GM23338 (cell line): ENCODE measurements at places on chromosomes 5 and 9. TPM values are rescaled to one million over a fixed set of nuclear protein-coding genes. Genes with fewer than 3 reads are reported as not detected.
A peak's percentile ranks its signal among the peaks of the same experiment; 100 is the strongest.

- DNase-seq: peak; percentile 28
- H3K36me3 ChIP-seq: no peaks in the 10 kb centered on the region
- H3K27me3 ChIP-seq: no peaks in the 10 kb centered on the region
- no peaks in the 10 kb centered on the region for H3K4me1 ChIP-seq
- H3K4me3 ChIP-seq: no peak overlapping the region
Measured at GRCh38 chr9:81174023-81174422, 515.3 kb downstream of the TLE1 start.

GRCh38 chr5:125491986-125492492 is 745.6 kb upstream of the ZNF608 start:
- H3K27me3 ChIP-seq: no peaks in the 10 kb centered on the region
- no peak overlapping the region for H3K27ac ChIP-seq
- H3K36me3 ChIP-seq: no peaks in the 10 kb centered on the region
- peak; percentile 56 for DNase-seq
- peaks cover 14% of the 10 kb centered on the region; the same call in 1 of the 2 replicates for H3K4me1 ChIP-seq

DNA sequence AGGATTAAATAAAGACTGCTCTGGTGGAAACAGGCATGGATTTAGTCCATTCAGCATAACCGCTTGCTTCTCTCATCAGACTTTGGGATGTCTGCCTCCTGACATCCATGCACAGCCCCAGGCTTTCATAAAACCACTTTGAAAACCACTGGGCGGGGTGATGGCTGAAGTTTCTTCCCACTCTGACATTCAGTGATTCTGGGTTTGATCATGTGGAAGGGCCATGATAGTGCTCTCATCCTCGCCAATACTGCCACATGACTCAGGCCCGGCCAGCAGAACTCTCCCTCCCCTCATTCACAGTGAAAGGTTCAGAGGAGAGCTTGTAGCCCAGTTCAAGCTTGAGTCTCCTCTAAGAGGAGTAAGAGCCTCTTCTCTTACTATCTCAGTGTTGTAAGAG is 29.6 kb upstream of the GLRA1 start:
- no peak for DNase-seq
- no peak overlapping the region for H3K4me3 ChIP-seq
- no peaks in the 10 kb centered on the region for H3K4me1 ChIP-seq
- no peak overlapping the region for H3K27ac ChIP-seq

DNA sequence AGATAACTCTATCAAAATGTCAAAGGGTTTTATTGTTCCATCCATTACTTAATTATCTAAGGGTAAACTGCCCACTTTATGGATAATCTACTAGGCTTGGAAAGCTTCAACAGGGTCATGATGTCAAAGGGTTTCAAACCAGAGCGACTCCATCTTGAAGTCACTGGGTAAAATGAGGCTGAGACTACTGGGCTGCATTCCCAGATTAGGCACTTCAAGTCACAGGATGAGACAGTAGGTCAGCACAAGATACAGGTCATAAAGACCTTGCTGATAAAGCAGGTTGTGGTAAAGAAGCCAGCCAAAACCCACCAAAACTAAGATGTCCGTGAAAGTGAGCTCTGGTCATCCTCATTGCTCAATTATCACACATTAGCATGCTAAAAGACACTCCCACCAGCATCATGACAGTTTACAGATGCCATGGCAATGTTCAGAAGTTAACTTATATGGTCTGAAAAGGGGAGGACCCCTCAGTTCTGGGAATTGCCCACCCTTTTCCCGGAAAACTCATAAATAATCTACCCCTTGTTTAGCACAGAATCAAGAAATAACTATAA is 138.6 kb downstream of the GNAQ start:
- H3K4me3 ChIP-seq: no peak overlapping the region
- H3K27ac ChIP-seq: no peak overlapping the region
- no peaks in the 10 kb centered on the region for H3K27me3 ChIP-seq
- no peak for DNase-seq
- H3K4me1 ChIP-seq: peaks cover 14% of the 10 kb centered on the region

GRCh38 chr5:160491438-160491837 is 69.8 kb downstream of the PTTG1 start:
- H3K27ac ChIP-seq: no peak overlapping the region
- H3K4me3 ChIP-seq: no peak overlapping the region
- no peaks in the 10 kb centered on the region for H3K36me3 ChIP-seq

DNA sequence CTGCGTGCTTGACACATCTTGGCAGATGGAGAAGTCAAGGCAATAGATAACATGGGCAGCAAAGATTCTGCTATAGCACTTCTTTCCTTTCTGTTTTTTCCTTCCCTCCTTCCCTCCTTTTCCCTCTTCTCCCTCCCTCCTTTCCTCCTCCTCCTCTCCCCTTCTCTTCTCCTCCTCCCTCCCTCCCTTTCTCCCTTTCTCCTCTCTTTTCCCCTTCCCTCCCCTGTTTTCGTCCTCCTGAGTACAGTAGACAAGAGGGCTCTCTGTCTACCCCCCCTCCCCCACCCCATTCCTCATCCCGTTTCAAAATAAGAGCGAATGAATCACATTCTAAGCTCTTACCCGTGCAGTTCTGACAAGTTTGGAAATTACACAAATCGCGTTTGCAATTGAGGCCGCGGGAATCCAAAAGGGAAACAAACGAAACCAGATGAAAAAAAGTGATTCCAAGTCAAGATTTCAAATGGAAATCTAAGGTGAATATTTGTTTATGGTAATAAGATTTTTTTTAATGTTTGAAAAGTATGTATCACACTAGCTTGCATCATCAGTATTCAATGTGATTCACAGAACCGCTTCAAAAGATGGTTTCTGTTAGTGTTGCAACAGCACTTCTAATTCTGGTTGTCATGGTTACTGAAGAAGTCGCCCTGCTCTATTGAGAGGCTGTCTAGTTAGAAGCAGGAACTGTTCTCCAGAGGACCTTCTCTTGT is 1.3 kb downstream of the NIM1K start:
- peaks cover 54% of the 10 kb centered on the region for H3K27me3 ChIP-seq
- peak; percentile 75 for DNase-seq
- H3K36me3 ChIP-seq: no peaks in the 10 kb centered on the region
- no peak overlapping the region for H3K27ac ChIP-seq
- peak overlapping the region; percentile 60 for H3K4me3 ChIP-seq

DNA sequence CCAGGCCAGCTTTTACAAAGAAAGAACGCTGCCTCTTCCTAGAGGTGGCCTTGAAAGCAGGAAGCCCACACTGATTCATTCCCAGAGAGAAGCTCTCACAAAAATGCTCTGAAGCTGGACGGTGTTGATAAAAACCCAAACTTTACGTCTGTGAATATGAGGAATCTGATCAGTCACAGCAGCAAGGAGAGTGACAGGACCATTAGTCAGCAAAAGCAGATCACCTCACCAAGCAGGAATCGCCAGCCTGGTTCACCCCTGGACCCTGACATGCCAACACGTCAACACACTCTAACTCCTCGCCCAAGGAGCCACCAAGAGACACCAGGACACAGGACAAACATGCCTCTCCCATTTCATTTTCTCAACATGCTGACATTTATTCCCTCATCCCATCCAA is 70.6 kb upstream of the ZNF622 start:
- DNase-seq: no peak
- H3K4me3 ChIP-seq: no peak overlapping the region
- no peaks in the 10 kb centered on the region for H3K4me1 ChIP-seq

GRCh38 chr5:67267512-67268216 is 71.1 kb upstream of the CD180 start:
- H3K27ac ChIP-seq: no peak overlapping the region
- H3K36me3 ChIP-seq: no peaks in the 10 kb centered on the region
- no peaks in the 10 kb centered on the region for H3K27me3 ChIP-seq
- no peaks in the 10 kb centered on the region for H3K4me1 ChIP-seq

GRCh38 chr5:37776826-37777225 is 63.0 kb downstream of the GDNF start:
- no peak overlapping the region for H3K27ac ChIP-seq
- no peaks in the 10 kb centered on the region for H3K36me3 ChIP-seq
- no peaks in the 10 kb centered on the region for H3K4me1 ChIP-seq
- H3K27me3 ChIP-seq: no peaks in the 10 kb centered on the region

- H3K4me1 ChIP-seq: 0 out of 2 replicates have a peak, but pooled peaks cover 2% of the 10 kb centered on the region
- no peak overlapping the region for H3K4me3 ChIP-seq
- no peak for DNase-seq
- no peaks in the 10 kb centered on the region for H3K27me3 ChIP-seq
- H3K27ac ChIP-seq: no peak overlapping the region
Measured at GRCh38 chr5:173496883-173497255, 119.6 kb downstream of the BOD1 start.

- H3K27ac ChIP-seq: peak overlapping the region; percentile 95
- no peaks in the 10 kb centered on the region for H3K36me3 ChIP-seq
- H3K4me3 ChIP-seq: peak overlapping the region; percentile 15
- DNase-seq: peak; percentile 83
- peaks cover 48% of the 10 kb centered on the region for H3K4me1 ChIP-seq
Measured at GRCh38 chr5:123875561-123876275, 363.7 kb downstream of the CSNK1G3 start.

- DNase-seq: no peak
- H3K27ac ChIP-seq: no peak overlapping the region
- H3K36me3 ChIP-seq: no peaks in the 10 kb centered on the region
Measured at GRCh38 chr5:133523961-133524586, 88.3 kb downstream of the FSTL4 start.

DNA sequence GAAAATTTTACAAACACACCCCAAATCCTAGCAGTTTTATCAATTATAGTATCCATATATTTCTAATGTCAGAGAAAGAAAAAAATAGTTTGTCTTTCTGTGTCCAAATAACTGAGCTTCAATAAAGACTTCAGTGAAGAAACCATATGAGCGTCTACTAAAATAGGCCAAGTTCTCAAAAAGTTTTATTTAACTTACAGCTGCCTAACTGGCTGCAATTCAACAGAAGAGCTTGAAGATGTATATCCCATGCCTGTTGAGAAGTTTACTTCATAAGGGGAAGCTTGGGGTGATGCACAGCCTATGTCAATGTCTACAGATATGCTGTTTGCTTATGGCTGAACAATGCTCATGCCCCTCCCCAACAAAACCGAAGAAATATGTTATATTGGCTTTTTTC is 43.7 kb upstream of the ELOVL7 start:
- H3K36me3 ChIP-seq: peaks cover 4% of the 10 kb centered on the region; the same call in 1 of the 2 replicates
- no peak for DNase-seq
- H3K27me3 ChIP-seq: no peaks in the 10 kb centered on the region
- peaks cover 3% of the 10 kb centered on the region; the same call in 1 of the 2 replicates for H3K4me1 ChIP-seq
- no peak overlapping the region for H3K4me3 ChIP-seq

DNA sequence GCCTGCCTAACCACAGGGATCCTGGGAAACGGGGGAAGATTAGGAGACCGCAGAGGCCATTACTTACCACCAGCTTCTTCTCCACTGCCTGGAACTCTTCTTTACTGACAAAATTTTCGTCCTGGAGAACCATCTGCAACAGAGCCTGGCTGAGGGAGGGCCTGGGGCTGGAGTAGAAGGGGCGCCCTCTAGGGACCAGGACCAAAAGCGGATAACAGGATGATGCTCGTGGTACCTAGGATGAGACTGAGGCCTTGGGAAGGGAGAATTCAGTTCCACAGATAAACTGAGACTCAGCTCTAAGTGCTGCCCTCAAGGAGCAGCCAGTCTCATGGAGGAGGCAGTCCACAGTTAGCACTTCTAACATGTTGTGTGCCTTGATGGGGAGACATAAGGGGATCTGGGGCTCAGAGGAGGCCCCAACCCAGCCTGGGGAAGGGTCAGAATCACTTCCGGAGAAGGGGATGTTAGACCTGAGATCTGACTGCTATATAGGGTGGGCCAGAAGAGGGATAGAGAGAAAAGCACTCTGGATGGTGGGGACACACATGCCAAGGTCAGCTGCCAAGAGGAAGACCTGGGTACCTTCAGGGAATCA is 1.2 kb downstream of the SPATA24 start:
- H3K27ac ChIP-seq: no peak overlapping the region
- H3K4me1 ChIP-seq: peaks cover 16% of the 10 kb centered on the region
- no peak overlapping the region for H3K4me3 ChIP-seq

DNA sequence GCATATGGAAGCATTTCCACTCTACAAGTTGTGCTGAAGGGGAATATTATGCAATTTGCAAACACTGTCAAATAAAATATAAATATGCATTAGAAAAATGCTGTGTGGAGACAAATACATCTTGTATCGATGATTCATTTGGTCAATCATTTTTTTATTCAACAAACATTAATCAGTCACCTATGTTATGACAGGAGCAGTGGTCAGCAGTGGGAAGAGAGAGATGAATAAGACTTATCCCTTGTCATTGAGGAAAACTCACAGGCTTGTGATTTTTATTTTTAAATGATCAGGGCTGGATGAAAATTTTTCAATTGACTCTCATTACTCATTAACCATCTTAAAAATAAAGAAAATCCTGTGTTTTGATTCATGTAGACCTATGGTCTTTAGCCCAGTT is 574.1 kb downstream of the ACTL7B start:
- no peak overlapping the region for H3K27ac ChIP-seq
- H3K4me1 ChIP-seq: no peaks in the 10 kb centered on the region
- no peak overlapping the region for H3K4me3 ChIP-seq

GRCh38 chr9:8384091-8384490 is 584.5 kb upstream of the DMAC1 start:
- H3K36me3 ChIP-seq: no peaks in the 10 kb centered on the region
- H3K27me3 ChIP-seq: no peaks in the 10 kb centered on the region
- no peak for DNase-seq
- no peaks in the 10 kb centered on the region for H3K4me1 ChIP-seq
- H3K4me3 ChIP-seq: no peak overlapping the region

DNA sequence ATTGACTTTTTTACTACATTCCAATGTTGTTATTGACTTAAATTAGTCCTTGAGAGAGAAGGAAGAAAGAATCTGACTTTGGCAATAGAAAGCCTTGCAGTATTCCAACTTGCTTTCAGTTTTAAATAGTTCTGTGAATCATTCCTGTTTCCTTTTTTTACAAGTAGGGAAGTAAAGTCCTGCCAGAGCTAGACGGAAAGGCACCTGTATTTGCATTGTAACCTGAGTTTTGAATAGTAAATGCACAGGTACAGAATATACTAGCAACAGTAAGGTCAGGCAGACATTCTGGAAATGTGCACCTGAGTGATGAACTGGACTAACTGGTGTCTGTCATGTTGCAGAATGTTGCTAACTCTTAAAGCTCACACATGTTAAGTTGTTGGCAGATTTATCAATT is 100.9 kb downstream of the PRKACG start:
- no peaks in the 10 kb centered on the region; the same call in 1 of the 2 replicates for H3K36me3 ChIP-seq
- no peak for DNase-seq
- H3K4me3 ChIP-seq: no peak overlapping the region
- H3K27ac ChIP-seq: no peak overlapping the region

DNA sequence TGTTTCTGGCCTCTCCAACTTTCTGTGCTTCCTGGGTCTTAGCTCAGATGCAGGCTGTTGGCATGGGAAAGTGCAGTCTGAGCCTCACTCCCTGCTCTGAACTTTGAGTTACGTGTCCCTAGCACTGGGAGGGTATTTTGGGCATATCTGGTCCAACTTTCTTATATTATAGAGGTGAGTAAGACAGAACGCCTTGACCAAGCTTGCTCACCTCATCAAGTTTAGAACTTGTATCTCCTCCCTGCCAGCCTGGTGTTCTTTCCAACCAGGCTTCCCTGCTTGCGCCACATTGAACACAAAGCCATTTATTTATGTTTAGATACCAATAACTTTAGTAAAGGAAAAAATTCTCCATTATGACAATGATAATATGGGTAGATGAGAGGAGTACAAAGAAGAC is 33.2 kb downstream of the TNC start:
- no peaks in the 10 kb centered on the region for H3K27me3 ChIP-seq
- H3K36me3 ChIP-seq: no peaks in the 10 kb centered on the region
- peaks cover 5% of the 10 kb centered on the region; the same call in 1 of the 2 replicates for H3K4me1 ChIP-seq

TMEM167A gene
- total RNA-seq: 158 and 179 TPM in 2 replicates

SPACA9 gene
- total RNA-seq: 0.78 and 1.5 TPM in 2 replicates

SLC27A6 gene
- total RNA-seq: 3.4 and 4.8 TPM in 2 replicates

ENTPD2 gene
- 1.1 and 1.9 TPM in 2 replicates for total RNA-seq

ANKRD34B gene
- total RNA-seq: 1.5 and 2.9 TPM in 2 replicates

FBP2 gene
- not detected in 2 replicates for total RNA-seq

ANXA1 gene
- total RNA-seq: 2.2 and 4.9 TPM in 2 replicates

PCDH12 gene
- 0.12 and 0.14 TPM in 2 replicates for total RNA-seq

LRRC19 gene
- total RNA-seq: not detected in 2 replicates

ST6GALNAC4 gene
- total RNA-seq: 35.3 and 39.1 TPM in 2 replicates
